ENCODE measurements at places on chromosomes 1 and 21.
A peak's percentile ranks its signal among the peaks of the same experiment; 100 is the strongest.

GRCh38 chr1:7784492-7785071 lies 491 bp downstream of the PER3 start:
- DNase-seq, result no peak

- DNase-seq, result no peak
Measured at GRCh38 chr1:100927276-100927675, 31.4 kb downstream of the SLC30A7 start.

- no peak for DNase-seq
Measured at GRCh38 chr1:150564051-150564991, 15.1 kb downstream of the MCL1 start.

DNA sequence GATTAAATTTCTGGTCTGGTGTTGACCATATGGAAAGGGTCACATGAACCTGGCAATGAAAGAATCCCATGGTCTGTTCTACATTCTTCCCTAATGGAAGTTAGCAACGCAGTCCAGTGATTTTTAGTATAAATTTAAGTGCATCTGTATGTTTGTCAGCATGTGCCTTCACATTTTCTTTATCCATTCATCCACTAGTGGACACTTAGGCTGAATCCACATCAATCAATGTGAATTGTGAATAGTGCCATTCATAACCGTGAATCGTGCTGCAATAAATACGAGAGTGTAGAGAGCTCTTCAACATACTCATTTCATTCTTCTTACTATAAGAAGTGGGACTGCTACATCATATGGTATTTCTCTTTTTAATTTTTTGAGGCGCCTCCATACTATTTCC lies 12.7 kb upstream of the IFI16 start:
- no peak for DNase-seq

- no peak for DNase-seq
Measured at GRCh38 chr1:247833601-247834000, 8.1 kb downstream of the OR11L1 start.

DNA sequence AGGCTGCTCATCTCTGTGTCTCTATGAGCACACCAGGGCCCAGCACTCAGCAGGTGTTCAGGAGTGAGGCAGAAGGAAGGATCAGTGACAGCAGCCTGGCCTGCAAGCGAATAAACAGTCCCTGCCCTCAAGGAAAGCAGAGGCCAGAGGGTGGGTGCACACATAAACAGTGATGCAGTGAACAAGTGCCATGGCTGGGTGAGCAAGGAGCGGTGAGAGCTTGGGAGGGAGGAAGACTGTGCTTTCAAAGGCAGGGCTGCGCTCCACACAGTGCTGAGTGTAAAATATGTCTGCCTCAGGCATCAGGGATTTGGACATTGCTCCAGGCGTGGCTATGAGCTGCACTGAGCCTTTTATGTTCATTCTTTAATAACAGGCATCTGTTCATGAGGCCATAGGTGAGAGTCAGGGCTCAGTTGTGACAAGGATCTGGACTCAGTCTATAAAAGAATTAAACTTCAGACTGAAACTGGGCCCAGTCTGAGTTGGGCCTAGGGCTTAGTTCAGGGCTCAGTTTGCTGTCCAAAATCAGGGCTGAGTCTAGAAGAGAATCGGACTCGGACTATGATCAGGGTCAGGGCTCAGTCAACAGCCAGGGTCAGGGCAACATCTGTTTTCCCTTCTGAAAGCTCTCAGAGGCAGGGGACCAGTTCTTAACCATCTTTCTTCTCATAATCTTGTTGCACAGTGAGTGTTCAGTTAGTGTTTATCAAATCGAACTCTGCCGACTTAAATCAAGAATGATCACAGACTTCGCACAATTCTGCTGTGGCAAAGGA lies 213.7 kb downstream of the FOXD2 start:
- no peak for DNase-seq

- DNase-seq, result no peak
Measured at GRCh38 chr1:16014509-16015482, 3.0 kb downstream of the HSPB7 start.

DNA sequence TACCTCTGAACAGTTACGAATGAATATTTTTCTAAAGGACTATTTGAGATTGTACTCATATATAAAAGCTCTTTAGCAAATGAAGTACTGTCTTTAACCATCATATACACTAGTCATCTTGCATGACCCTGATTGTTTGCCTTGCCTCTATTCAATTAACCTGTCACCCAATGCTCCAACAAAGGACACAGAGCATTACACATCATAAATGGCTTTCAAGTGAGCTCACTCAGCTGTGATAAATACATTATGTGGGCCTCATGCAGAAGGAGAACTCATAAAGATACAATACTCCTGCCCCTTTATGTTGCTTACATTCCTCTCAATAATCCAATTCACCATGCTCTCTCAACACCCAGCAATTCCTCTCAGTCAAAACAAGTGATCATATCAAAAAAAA lies 993.0 kb upstream of the PRMT6 start:
- no peak for DNase-seq

- DNase-seq, result no peak
Measured at GRCh38 chr1:66984491-66984890, 59.7 kb downstream of the MIER1 start.

DNA sequence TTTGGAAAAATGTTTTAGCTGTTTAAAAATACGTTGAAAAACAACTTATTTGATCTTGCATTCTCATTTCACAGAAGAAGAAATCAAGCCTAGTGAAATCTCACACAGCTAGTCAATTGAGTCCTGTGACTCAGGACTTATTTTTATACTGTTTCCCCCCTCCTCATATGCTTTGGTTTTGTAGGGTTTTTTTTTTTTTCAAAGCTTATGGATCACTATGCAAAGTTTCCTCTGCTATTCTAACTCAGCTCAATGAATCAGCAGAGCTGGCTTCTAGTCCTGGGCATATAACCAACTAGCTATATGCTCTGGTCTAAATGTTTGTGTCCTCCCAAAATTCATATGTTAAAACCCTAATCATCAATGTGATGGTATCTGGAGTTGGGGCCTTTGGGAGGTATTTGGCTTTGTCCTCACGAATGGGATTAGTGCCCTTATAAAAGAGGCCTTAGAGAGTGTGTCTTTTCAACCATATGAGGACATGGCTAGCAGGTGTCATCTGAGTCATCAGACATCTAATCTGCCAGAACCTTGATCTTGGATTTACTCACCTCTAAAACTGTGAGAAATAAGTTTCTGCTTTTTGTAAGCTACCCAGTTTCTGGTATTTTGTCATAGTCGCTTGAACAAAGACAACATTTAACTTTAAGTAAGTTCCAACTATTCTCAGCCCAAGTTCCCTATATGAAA lies 317.2 kb upstream of the C1orf87 start:
- DNase-seq, result no peak

DNA sequence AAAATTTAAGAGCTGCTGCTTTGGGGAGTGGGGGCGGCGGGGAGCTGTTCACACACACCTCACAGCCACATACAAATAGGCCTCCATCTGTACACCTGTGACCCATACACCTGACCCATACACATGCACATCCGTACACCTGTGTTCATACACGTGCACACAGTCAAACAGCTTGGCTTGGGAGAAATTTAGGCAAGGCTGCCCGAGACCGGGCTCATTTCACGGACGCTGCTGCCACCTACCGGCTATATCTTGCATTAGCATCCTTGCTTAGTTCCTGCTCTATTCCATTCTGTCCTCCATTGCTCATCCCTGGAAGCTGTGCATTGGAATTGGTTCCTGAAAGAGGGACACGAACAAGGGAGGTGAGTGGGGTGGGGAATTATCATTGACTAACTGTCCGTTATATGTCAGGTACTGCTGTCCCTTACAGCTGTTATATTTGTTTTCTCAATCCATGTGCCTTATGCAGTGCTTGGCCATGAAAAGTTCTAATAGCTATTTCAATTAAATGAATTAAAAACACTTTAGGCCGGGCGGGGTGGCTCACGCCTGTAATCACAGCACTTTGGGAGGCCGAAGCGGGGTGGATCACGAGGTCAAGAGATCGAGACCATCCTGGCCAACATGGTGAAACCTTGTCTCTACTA lies 37.1 kb upstream of the EPB41 start:
- peak; percentile 59 for DNase-seq

DNA sequence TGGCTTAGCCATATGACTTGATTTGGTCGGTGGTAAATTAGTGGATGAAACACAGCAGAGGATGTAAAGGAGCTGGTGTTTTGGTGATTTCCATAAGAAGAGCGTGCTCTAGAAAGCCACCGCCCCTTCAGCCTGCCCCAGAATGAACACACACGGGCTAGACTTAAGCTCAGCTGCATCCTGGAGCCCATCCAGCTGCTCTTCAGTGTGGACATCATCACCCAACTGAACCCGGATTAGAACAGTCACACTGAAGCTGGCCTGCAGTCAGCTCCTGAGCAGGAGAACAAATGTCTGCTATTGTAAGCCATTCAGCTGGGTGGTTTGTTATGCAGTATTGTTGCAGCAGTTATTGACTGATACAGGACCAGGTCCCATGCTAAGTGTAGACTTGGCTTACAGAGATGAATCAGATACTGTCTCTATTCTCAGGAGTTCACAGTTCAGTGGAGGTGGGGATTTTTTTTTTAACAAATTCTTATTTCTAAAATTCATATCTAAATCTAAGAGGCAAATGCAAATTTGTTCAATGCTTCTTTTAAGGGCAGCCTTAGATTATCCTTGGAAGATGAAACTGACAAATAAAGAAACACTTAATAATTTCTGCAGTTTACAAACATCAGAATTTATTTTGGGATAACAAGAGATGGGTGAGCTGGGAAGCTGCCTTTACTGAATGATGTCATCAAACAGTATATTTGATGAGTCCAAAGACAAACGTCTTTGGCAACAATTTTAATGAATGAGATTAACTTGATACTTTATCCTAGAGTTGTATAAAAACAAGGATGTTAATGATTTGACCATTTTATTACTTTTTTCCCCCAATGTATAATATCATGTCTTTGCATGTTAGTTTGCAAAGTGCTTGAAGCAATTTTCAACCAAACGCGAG lies 251.2 kb downstream of the TRABD2B start:
- no peak for DNase-seq

DNA sequence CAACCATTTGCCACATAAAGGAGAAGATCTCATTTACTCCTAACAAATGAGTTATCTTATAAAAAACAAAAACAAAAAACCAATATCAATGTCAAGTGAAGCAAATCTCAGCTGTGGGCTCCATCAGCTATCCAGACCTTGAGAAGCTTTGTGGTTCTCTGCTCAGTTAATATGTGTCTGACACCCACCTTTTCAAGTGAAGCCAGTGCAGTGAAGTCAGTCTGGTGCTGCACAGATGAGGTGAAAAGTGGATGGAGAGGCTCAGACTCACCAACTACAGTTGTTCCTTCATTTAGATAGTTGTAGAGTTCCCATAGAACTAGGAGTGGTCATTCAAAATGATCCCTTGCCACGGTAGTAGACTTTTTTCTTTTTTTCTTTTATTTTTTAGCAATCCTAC lies 106.8 kb downstream of the NTNG1 start:
- no peak for DNase-seq

DNA sequence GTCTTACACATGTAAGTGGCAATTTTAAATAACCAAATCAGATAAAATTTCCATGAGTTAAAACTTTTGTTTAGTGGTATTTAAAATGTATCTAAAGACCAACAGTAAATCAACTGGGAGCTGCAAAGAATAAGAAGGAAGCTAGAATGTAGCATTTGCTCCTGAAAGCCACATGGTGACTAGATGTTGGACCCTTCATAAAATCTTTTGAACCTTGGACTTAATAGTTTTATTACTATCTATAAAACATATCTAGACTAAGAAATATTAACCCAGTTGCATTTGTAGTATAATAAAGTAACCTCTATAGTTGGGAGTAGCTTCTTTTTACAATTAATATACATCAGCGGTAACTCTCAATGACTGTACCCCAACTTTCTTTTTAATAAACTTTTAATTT lies 72.1 kb downstream of the UBE4B start:
- no peak for DNase-seq

GRCh38 chr21:34522284-34522683 lies 10.3 kb upstream of the KCNE1 start:
- no peak for DNase-seq

- DNase-seq, result no peak
Measured at GRCh38 chr1:160413716-160414115, 13.4 kb downstream of the VANGL2 start.

DNA sequence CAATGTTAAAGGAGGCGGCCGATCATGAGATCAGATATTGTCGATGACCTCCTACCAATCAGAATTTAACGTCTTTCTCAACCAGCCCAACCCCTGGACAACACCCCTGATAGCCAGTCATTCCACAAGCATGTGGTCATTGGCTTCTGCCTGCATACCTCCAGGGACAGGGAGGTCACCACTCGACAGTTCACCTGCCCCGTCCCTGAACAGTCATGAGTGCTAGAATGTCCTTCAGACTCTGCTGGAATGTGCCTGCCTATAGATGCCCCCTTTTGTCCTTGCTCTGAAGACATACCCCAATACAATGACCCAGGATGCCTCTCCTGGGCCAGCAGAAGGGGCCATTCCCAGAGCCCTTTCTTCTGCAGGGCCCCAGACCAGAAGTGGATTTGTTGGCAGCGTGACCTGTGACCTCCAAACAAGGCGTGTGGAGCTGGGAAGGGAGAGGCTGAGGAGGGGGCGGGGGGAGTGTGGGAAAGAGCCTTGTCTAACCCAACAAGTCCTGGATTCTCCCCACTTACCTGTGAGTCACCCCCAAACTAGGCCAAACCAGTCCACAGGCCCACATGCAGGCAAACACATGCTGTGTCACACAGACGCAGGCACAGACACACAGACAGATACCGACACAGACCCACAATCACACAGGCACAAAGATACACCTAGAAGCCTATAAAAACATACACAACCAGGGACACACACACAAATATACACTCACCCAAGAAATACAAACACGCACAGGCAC lies 2.2 kb downstream of the CRYBG2 start:
- no peak for DNase-seq

DNA sequence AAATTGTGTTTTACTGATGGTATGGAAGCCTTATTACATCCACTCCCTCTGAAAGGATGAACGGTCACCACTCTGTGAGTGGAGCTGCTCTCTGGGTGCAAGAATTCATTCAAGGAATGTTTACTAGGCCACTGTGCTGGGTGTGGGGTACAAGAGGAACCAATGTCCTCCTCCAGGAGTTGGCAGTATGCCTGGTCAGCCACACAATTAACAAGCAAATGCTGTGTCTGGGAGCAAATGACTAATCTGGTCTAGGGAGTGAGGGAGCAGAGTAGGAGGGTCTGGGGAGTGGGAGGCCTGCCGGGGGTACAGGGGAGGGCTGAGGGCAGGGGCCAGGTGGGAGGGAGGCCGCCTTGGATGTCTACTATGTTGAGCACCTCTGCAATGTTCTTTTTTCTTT lies 27.2 kb upstream of the TDRD10 start:
- no peak for DNase-seq
